HL-60 (cell line): ENCODE measurements at places on chromosomes 16 and 17.

DNA sequence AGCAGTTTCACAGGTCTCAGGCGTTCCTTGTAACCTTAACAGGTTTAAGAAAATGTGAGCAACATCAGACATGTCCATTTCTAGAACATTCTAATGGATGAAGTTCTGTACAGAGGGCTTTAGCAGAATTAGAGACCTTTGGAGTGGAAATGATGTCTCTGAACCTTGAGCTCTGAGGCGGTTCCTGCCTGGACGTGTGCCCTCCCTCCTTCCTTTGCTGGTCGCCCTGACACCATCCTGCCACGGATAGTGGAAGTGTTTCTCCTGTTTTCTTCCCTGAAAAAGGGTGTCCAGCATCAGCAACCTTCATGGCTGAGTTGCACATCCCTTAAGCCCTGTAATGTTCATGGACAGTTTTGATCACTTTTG, 11.1 kb downstream of the SPATA33 start:
- DNase-seq, result no peak

- DNase-seq, result no peak
Measured at GRCh38 chr16:70453892-70454221, 538 bp upstream of the FCSK start.

DNA sequence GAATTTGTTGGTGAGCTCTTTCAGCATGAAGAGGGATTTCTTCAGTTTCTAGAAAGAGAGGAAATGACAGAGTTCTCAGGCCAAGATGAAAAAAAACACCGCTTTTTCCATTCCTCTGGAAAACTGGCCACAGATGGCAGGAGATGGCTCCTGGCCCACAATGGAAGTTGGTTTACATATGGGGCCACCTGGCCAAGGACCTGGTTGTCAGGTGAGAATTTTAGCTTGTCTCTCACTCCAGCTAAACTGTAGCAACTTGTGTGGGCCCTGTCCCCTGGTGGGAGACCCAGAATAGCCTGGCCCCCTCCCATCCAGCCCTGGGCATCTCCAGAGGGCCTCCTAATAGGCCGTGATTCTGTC, 33.6 kb downstream of the LGALS9 start:
- no peak for DNase-seq

DNA sequence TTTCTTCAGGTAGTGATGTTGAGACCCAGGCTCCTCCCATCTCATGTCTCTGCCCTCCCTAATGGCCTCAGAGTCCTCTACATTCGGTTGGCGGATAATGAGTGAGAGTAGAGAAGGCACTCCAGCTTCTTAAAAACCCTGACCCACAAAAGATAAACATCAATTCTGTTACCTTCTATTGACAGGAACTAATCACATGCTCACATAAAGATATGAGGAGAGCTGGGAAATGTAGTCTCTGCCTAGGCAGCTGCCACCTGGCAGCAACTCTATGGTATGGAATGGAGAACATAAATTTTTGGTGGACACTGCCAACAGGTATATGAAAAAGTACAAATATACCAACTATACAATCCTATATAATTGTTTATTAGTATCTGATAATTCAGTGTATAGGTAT, 110.7 kb upstream of the HLF start:
- no peak for DNase-seq

DNA sequence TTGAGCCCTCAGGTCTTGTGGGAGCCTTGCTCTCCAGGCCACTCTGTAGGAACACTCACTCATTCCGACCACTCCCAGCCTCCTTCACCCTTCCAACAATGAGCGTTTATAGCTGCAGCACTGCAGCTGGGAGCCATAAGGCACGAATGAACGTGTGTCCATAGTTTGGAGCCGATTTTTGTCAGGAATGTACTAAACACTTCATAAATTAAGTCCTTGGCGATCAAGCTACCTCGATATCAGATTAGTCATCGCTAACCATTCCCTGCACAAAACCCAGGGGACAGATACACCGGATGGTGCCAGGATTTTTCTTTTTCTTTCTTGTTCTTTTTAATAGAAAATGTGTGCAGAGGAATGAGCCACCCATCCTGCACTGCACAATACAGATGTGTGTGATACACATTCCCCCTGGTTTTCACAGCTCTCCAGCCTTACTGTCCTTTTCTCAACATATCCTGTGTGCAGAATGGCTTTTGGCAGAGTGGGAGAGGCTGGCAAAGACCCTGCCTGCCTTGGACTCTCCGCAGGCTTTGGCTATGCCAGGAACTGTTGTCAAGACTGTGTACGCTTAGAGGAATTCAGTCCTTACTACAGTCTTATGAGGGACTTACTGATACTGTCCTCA, 68.4 kb upstream of the ELAC2 start:
- no peak for DNase-seq

- no peak for DNase-seq
Measured at GRCh38 chr17:57498443-57498842, 242.1 kb downstream of the MSI2 start.

DNA sequence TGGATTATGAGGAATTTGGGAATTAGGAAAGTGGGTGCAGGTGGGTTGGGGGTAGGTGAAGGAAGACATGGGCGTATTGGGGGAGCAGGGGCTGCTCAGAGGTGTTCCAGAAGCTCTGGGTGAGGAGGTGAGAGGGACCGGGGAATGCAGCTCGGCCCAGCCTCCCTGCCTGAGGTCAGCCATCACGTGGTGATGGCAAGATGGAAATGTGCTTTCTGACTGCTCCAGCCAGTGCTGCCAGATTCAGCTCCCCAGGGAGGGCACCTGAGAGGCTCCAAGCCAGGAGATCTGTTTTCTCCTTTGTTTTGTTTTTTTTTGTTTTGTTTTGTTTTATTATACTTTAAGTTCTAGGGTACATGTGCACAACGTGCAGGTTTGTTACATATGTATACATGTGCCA, 35.2 kb upstream of the STH start:
- DNase-seq, result no peak

DNA sequence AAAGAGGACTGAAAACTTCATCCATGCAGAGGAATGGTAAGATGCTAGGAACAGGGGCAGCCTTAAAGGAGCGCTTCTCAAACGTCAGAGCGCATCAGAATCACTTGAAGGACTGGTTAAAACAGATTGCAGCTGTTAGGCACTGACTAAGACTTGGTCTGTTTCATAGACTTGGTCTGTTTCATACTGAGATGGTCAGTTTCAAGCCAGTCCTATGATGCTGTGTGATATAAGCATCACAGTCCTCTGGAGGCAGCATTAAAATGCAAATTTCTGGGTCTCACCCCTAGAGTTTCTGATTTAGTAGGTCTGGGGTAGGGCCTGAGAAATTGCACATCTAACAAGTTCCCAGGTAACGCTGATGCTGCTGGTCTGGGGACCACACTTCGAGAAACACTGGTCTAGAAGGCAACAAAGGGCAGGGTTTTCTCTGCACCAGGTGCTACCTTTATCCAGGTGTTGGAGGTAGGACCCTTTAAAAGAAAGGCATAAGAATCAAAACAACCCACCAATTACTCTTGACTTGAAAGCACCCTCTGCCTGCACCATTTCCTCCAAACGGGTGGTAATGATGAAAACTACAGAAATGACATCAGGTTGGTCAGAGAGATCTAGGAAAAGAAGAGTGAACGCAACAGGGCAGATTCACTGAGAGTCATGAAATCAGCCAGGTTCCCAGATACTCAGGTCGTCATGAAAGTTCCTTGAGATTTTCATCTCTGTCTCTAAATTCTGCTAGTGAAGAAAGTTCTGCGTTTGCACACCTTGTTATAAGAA, 95.0 kb upstream of the RCVRN start:
- DNase-seq, result no peak

- no peak for DNase-seq
Measured at GRCh38 chr17:60372790-60373483, 19.0 kb downstream of the USP32 start.

- DNase-seq, result no peak
Measured at GRCh38 chr17:81480140-81481072, 32.2 kb downstream of the ACTG1 start.

DNA sequence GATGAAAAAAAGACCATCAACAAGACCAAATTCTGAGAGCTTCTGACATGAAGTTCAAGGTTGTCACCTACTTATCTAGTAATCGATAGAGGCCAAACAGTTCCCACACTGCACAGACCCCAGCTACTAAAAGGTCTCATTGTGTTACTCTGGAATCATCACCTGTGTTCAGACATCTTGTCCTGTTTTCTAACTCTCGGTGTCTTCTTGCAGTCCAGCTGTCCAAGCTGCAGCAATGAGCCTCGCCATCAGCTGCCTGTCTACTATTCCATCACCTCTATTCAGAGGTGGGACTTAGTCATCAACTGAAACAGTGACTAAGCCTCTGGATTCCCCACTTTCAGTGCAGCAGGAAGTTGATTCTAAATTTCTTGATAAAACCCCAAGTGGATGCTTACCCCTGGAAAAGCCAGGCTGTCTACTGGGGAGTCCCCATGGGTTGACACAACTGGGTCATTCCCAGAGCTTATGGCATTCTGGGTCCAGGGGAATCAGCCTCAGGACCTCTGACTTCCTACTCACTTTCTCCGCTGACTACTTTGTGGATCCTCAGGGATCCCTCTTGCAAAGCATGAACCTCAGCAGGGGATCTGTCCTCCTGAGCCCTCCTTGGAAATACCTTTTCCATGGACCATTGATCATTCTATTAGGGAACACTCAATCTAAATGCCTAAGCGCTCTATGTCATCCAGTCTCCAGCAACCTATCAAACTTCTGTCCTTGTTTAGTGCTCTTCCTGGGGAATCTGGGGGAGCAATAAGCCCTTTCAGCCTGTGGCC, 46.5 kb downstream of the HNF1B start:
- no peak for DNase-seq

GRCh38 chr17:8473451-8474192, 37.9 kb downstream of the NDEL1 start:
- DNase-seq, result no peak

GRCh38 chr16:54503011-54503855, 216.6 kb upstream of the IRX3 start:
- no peak for DNase-seq

- DNase-seq, result no peak
Measured at GRCh38 chr17:60857556-60858080, 180.0 kb downstream of the BCAS3 start.

DNA sequence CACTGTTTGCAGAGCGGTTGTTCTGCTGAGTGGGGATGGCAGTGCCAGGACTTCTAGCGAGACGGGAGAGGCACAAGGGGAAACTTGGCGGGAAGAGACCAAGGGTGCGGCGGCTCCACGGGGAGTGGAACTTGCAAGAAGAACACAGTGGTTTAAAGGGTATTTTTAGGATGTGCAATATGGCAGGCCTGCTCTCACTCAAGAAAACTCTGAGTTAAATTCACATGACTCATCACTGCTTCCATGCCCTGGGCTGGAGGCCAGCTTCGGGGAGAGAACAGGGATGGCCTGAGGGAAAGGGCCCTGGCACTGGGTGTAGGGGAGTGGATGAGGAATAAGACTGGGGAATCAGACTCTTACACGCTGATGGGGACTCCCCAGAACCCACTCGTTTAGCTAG, 13.3 kb upstream of the CD300LD start:
- DNase-seq, result no peak

GRCh38 chr17:8659758-8660410, 29.4 kb upstream of the MYH10 start:
- DNase-seq, result no peak

GRCh38 chr17:81457401-81457800, 55.2 kb downstream of the ACTG1 start:
- no peak for DNase-seq

GRCh38 chr17:59561042-59561441, 4.4 kb upstream of the DHX40 start:
- peak; percentile 81 for DNase-seq

- no peak for DNase-seq
Measured at GRCh38 chr16:83109490-83110125, 482.8 kb downstream of the CDH13 start.
